Activated naive CD8-positive, alpha-beta T cell treated with anti-CD3 and anti-CD28 coated beads, Interleukin-2, amount 50 U/mL, for 16 hours (primary cell): ENCODE measurements at places on chromosomes 2 and 18.

- no peak for DNase-seq
Observed at GRCh38 chr2:44119878-44120277, 48.8 kb upstream of the PPM1B start.

- no peak for DNase-seq
Observed at GRCh38 chr2:98310010-98310409, 36.2 kb upstream of the CNGA3 start.

GRCh38 chr2:237509905-237510304 lies 22.9 kb downstream of the MLPH start:
- no peak for DNase-seq

- no peak for DNase-seq
Observed at GRCh38 chr2:24153478-24153877, 21.4 kb upstream of the FAM228A start.

DNA sequence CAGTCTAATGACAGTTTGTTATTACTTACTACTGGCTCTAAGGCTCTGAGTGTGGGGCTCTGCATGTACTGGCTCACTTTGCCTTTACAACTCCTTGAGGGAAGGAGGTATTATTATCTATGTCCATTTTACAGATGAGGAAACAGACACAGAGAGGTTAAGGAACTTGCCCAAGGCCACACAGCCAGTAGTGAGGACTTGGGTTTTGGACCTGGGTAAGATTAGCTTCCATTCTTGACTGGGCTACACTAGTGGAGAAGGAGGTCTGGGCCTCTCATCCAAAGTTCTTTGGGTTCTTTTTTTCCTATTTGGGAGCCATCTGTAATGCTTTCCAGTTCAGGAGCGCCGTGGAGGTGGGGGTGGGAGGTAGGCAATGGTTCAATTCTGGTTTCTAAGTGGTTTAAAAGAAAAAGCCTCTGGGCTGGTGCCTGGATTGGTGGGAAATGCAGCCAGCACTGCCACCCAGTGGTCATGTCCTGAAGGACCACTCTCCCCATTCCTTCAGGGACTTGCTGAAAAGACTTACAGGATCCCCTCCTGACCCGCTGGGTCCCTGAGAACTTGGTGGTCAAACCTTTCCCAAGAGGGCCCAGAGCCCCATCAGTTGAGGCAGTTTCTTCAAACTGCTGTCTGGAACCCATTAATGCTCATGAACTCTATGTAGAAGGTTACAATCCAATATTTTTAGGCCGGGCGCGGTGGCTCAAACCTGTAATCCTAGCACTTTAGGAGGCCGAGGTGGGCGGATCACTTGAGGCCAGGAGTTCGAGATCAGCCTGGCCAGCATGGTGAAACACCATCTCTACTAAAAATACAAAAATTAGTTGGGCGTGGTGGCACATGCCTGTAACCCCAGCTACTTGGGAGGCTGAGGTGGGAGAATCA lies 38.6 kb upstream of the NOTO start:
- no peak for DNase-seq

DNA sequence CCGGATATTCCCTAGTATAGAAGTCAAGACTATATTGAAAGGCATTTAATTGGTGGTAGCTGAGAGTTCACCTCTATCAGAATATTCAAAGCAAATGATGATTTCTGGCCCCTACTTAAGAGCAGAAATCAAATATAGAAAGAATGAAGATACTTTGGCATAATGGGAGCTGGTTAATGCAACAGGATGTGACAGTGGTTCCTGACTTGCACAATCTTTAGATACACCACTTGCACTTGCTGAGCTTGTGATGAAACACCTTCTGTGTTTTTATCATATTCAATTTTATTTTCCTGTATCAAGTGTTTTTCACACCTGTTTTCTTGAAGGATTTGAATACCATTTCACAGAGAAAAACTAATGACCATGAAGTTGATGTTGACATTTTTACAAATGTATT lies 124.1 kb upstream of the CDH19 start:
- DNase-seq, result no peak

- no peak for DNase-seq
Observed at GRCh38 chr2:63465633-63466032, 122.6 kb downstream of the WDPCP start.

- DNase-seq, result no peak
Observed at GRCh38 chr2:98172951-98173350, 86.0 kb downstream of the VWA3B start.

GRCh38 chr2:45595721-45596435 lies 15.2 kb downstream of the SRBD1 start:
- no peak for DNase-seq

GRCh38 chr2:174180165-174180724 lies 68.1 kb downstream of the OLA1 start:
- DNase-seq, result no peak

DNA sequence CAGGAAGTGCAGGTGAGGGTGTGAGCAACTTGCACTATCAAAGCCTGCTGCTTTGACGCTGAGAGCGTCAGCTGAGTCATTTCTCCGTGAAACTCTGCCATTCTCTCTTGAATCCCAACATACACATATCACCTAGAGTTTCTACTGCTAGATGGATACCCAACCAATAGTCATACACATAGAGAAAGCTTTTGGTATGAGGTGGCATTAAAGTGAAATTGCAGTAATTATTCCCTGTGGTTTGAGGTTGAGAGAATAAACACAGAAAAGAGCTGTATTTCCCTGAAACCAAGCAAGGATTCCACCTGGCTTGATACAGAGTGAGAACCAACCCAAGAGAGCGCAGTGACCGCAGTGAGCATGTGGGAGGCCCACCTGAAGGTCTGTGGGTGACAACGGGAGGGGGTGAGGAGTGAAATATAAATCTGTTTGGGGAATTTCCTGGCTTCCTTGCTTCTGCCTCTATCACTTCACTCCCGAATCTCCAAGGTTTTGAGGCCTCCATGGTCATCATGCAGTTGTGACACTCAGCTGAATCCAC lies 28.8 kb upstream of the TMEM18 start:
- no peak for DNase-seq

- DNase-seq, result no peak
Observed at GRCh38 chr2:55901322-55901721, 22.3 kb downstream of the EFEMP1 start.

DNA sequence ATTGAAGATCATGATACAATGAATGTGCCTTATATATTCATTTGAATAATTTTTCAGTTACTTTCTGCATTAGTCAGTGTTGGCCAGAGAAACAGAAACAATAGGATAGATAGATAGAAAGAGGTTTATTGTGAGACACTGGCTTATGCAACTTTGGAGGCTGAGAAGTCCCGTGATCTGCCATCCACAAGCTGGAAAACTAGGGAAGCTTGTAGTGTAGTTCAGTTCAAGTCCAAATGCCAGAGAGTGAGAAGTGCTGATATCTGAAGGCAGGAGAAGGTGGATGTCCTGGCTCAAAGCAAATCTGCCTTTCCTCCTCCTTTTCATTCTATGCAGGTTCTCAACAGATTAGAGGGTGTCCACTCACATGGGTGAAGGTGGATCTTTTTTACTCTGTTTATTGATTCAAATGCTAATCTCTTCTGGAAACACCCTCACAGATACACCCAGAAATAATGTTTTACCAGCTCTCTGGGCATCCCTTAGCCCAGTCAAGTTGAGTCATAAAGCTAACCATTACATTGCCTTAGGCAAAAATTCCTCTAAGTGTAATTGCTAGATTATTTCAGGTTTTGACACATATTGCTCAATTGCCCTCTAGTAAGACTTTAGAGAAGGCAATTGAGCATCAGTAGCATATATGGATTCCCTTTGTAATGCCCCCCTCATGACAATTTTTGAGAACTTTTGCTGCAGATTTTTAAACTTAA lies 341.4 kb downstream of the LPIN1 start:
- DNase-seq, result no peak

GRCh38 chr2:60423505-60423904 lies 129.9 kb downstream of the BCL11A start:
- DNase-seq, result no peak

DNA sequence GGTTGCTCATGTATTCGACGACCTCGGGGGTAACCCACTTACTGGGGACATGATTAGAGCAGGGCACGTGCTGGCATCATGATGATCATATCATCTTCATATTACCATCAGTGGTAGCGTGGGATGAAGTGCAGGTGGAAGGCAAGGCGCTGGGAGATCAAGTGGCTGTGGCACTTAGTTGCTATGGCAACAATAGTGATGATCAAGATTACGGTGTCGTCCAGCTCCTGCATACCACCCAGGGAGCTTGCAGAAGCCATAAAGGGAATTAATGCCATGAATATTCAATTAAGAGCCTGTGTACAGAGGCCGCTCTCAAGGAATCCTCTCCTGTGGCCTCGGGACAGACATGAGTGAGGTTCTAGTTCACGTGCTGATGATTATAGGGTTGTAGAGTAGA lies 237.2 kb upstream of the COPS8 start:
- DNase-seq, result no peak

GRCh38 chr2:66576561-66577320 lies 141.8 kb downstream of the MEIS1 start:
- DNase-seq, result no peak

GRCh38 chr2:227415538-227416424 lies 28.0 kb upstream of the SCYGR1 start:
- no peak for DNase-seq

GRCh38 chr2:33522576-33522975 lies 46.1 kb downstream of the RASGRP3 start:
- no peak for DNase-seq

DNA sequence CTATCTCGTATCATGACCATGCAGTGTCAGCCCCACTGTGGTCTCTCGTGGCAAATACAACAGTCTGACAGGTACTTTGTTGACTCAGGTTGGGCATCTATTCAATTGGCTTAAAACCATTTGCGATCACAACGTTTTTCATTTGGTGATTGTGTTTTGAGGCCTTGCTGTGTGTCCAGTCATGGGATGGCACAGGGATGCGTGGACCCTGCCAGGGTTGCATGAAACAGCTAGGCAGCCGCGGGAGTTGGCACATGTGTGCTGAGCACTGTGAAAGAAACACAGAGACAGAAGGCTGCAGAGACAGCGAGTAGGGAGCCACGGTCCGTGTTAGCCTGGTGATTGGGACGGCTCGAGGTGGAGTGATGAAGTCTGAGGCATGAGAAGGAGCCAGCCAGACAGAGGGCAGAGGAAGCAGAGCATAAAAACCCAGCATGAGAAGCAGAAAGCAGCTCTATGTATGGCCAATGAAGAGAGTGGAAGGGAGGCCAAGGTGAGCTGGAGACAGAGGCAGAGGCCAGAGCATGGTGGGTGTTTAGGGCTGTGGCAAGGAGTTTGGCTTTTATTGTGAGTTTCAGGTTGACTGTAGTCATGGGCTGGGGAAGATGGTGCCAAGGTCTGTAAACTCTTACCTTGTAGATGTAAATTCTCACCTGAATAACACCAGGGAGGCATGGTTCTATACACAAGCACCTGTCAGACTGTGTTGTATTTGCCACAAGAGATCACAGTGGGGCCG lies 31.8 kb upstream of the IL1R1 start:
- no peak for DNase-seq

GRCh38 chr2:148860037-148860436 lies 15.0 kb upstream of the KIF5C start:
- no peak for DNase-seq

DNA sequence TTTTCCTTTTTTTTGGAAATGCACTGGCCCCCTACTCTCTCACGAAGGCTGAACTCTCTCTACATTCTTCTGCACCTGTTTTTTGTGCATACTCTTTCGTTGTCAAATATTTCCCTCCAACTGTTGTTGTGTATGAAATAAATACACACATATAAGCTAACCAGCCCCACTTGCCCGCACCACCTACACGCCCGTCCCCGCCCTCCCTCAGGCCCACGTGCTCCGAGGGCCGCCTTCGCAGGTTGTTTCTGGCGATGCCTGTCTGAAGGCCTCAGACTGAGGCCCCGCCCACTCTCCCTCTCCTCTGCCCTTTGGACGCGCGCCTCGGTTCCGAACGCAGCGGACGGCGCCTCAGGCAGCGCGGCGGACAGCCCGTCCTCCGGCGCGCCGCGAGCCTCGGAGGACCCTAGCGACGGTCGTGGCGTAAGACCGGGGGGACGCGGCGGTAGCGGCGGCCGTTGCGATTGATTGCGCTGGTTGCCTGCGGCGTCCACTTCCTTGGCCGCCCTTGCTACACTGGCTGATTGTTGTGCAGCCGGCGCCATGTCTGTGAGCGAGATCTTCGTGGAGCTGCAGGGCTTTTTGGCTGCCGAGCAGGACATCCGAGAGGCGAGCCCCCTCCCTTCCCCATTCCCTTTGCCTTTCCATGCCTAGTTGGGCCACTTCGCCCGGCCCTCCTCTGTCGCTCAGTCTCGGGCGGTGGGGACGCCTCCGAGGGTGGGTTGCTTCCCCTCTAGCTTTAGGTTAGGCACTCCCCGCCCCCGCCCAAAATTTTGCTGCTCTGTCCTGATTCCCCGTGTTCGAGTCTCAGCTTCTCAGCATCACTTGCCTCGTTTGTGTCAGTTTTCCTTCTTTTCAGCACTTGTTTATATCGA lies at the start of gene TSN:
Gene TSN, plus strand, starts transcription at position 415 of the 875 bp plus-strand sequence. Its CDS starts 129 bp downstream, at position 544.
- peak; percentile 96 for DNase-seq

GRCh38 chr2:198293281-198293680 lies 488.9 kb downstream of the PLCL1 start:
- no peak for DNase-seq

DNA sequence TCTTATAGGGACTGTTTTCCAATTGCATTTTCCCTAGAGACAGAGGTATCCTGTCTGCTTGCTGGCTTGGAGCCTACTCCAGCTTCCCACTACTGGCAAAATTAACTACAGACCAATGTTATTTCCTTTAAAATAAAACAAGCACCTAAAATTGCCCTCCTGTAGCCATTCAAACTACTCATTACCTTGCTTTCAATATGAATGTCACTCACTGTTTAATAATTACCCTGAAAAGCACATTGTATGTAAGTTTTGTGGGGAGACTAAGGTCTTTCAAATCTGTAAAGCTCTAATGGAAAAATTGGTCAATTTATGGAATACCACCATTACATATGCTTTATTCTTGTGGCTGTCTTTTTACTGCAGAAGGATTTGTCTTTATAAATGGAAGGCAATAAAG lies 87.3 kb downstream of the DOCK10 start:
- DNase-seq, result no peak

- DNase-seq, result no peak
Observed at GRCh38 chr18:34775461-34775860, 65.4 kb downstream of the DTNA start.

GRCh38 chr2:41827354-41827971 lies 220.4 kb upstream of the PKDCC start:
- DNase-seq, result no peak

DNA sequence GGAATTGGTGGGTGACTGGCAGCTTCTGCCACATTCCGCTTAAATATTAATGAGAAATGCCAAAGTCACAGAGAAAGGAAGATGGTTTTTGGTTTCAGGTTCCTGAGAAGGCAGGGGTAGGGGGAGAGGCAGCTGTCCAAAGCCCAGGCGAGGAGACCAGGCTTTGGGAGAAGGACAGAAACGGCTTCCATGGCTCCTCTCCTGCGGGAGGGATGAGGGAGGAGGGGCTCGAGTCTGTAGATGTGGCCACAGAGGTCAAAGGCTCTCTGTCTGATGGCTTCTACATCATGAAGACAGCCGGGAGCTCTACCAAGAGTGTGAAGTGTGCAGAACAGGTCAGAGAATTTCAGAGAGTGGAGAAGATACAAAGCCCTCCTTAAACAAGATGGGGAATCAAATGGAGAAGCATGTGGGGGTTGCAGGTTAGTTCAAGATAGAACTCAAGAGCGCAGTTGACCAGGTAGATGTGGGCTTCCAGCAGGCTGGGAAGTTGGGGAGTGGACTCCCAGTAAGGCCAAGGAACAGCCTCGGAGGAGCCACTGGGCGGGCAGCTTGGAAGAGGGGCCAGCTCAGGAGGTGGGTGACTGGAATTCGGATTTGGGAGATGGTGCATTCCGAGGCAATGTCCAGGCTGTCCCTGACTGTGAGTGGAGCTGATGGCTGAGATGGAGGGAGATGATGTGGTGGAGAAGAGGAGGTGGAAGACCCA lies 23.8 kb upstream of the HPCAL1 start:
- DNase-seq, result no peak

GRCh38 chr18:23877371-23877770 lies 137.2 kb upstream of the TTC39C start:
- DNase-seq, result no peak
